ENCODE measurements at places on chromosomes 7 and 10.
A peak's percentile ranks its signal among the peaks of the same experiment; 100 is the strongest.

DNA sequence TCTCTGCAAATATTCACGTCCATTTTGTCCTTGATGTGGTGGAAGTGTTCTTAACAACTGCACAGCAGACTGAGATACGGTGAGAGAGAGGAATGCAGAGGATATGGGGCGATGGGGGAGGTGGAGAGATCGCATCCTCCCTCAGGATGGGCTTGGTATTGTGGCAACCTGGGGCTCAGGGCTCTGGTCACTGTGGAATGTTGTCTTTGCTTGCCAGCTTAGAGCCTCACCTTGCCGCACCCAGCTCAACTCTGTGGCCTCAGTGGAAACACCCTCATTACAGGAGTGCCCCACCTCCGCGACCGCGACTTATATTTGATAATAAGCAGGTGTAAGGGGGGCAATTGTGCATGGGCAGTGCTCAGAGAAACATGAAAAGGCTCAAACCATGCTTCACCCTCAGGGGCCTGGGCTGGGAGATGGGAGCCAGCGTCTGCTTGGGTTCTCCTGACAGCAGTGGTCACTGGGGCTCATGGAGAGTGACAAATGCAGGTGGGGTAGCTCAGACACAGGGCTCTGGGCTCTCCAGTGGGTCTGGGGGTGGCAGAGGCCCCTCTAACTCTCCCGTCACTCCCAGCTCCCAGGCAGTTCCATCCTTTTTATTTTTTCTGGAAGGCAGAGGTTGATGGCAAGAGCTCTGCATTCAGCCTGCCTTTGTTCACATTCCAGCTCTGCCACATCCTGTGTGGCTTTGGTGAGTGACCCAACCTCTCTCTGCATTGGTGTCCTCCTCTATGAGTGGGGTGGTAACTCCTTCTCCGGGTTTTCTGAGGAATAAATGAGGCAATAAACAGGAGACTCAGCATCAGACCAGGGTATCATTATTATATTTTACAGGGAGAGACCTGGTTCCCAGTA is 43.1 kb upstream of the EMX2 start:
- DNase-seq = no peak

DNA sequence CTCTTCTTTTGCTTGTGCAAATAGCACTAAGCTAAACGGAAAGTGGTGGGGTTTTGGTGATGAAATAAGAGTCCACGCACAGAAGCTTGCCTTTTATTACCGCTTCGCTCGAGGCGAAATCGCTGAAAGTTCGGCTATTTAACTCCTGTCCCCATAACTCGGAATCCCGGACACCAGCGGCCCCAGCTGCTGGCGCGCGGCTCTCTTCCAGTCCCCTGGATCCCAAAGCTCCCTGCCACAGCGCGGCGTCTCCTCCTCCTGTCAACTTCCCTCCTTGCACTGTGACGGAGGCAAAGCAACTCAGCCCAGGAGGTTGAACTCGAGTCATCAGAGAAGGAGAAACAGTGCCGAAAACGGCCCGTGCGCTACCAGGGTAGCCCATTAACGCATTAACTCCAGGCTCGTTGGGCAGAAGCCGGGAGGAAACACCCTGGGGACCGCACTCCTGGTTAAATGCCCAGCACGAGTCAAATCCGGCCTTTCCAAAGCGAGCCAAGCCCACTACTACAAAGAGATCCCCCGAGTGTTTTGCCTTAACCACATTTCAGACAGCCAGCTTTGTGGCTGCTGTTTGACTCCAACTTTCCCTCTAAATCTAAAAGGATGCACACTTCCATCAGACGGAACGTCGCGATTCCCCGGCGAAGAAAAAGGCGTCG is 1.3 kb downstream of the SEMA3D start:
- no peak for DNase-seq

GRCh38 chr7:116715077-116715476 is 43.1 kb downstream of the MET start:
- no peak for DNase-seq

DNA sequence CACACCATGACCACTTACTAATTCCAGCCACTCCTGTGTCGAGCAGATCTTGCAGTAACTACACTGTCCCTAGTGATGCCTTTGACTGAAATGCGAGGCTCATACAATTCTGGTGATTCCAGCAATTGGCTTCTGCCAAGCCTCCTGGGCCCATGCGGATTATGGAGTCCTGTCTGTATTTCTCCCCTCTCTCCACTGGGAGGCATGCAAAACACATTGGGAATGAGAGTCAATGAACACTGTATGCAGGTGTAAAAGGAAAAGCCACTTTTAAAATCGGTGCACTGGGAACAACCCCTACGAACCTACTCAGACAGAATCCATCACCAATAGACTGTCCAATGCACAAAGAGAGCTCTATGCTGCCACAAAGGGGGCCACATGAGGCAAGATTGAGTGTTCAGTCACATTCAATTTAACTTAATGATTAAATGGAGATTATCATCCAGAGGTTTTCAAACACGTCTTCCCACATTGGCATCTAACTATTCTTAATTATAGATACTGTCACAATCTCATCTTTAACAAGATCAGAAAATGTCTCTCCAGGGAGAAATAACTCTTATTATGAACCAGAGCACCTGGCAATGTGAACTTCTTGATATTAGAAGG is 550.6 kb downstream of the GLRX3 start:
- DNase-seq = peak; percentile 25

- DNase-seq = no peak
Observed at GRCh38 chr7:101853684-101854083, 36.3 kb downstream of the CUX1 start.

GRCh38 chr7:86301301-86301700 is 342.4 kb upstream of the GRM3 start:
- DNase-seq = no peak

- DNase-seq = no peak
Observed at GRCh38 chr10:103786020-103786419, 69.4 kb downstream of the SH3PXD2A start.

- no peak for DNase-seq
Observed at GRCh38 chr7:107166736-107167426, 1.9 kb upstream of the HBP1 start.

DNA sequence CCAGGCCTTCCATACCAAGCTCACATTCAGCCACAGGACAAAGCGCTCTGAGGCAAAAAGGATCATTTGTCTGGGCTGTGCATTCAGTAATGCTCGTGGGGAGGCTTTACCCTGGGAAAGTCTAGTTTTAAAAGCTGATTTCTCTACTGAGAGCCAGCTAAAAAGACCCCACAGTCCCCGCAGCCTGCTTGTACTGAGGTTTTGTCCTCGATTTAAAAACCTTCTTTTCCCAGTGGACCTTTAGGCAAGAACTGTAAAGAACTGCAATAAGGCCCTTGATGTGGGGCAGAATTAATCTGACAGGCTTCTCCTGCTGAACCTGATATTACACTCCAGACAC is 180.3 kb downstream of the USP6NL start:
- no peak for DNase-seq

- no peak for DNase-seq
Observed at GRCh38 chr10:118488710-118489497, 106.5 kb downstream of the PRLHR start.

GRCh38 chr10:86451604-86451960 is 70.0 kb downstream of the WAPL start:
- DNase-seq = no peak

DNA sequence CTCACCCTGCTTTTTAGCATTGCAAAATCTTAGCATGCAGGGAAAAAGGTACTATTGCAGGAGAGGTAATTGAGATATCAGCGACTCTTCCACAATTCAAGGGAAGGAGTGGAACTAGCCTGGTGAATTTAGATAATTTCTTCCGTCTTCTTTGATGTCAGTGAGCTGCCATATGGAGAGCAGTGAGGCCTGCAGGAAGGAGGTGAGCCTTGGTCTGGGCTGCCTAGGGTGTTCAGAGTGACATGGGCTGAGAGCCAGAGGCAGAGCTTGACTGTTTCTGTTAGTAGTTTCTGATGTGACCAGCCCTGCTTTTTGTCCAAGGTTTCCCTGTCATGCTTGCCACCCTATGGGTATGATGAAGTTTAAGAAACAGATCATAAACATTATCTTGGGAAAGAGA is 28.6 kb downstream of the KAT6B start:
- DNase-seq = no peak

DNA sequence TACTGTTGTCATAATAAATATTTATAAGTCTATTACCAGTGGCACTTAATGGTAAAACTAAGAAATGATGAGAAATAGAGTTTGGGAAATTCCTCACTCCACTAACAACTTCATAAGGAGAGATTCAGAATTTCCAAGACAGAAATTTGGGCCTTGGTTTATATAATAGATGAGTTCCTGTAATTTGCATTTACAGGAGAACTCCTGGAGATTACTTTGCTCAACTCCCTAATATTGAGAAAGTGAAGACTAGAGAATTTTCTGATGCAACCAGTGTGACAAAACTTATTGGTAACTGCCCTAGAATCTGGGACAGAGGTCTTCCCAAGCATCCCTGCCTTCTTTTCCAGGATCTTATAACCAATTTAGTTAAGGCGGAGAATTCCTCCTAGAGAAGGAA is 49.1 kb upstream of the GSAP start:
- no peak for DNase-seq
